K562 (cell line): ENCODE measurements at places on chromosomes 7 and 10. TPM values are rescaled to one million over a fixed set of nuclear protein-coding genes. Genes with fewer than 3 reads are reported as not detected.

GRCh38 chr7:84144935-84145334 is 49.7 kb downstream of the SEMA3A start:
- no peaks in the 10 kb centered on the region for H3K4me1 ChIP-seq
- no peak overlapping the region for H3K27ac ChIP-seq
- no peak overlapping the region for H3K4me3 ChIP-seq
- no peaks in the 10 kb centered on the region for H3K27me3 ChIP-seq

Gene IGFBP1
- total RNA-seq, result 0.13 TPM in 1 of 2 replicates, not detected in the other

DNA sequence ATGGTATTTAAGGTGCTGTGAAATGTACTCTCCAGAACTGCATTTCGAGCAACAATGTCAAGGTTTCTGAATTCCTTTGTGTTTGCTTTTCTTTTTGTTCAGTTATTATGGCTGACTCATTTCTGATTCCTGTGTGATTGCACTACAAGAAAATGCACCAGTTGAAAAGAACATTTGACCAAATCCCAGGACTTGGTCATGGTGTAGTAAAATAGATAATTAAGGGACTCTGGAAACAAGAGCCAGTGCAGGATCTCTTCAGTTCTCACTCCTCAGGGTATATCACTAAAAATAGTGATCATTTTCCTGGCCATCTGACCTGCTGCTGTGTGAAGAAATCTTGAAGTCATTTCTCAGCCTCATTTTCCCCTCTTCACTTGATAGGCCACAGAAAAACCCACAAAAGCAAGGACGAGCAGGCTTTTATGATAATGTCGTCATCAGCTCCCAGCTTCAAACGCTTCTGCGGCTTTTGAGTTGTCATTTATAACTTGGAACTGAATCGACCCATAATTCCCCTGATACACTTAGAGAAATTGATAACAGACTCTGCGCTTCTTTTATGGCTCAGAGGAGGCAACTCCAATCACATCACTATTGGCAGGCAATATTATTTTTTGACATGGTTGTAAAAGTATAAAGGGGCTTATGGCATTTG is 274.7 kb downstream of the HDAC9 start:
- no peak for DNase-seq
- H3K4me3 ChIP-seq, result no peak overlapping the region
- H3K27me3 ChIP-seq, result no peaks in the 10 kb centered on the region
- H3K4me1 ChIP-seq, result no peaks in the 10 kb centered on the region

- no peak for DNase-seq
- no peak overlapping the region for H3K27ac ChIP-seq
- no peaks in the 10 kb centered on the region for H3K27me3 ChIP-seq
- H3K4me1 ChIP-seq, result 0 out of 2 replicates have a peak, but pooled peaks cover 3% of the 10 kb centered on the region
- no peak overlapping the region for H3K4me3 ChIP-seq
These were observed 60.2 kb upstream of the DDC start for GRCh38 chr7:50625360-50625759.

- no peak overlapping the region for H3K4me3 ChIP-seq
- no peak for DNase-seq
- H3K27me3 ChIP-seq, result peaks cover 2% of the 10 kb centered on the region; the same call in 1 of the 3 replicates
- no peak overlapping the region for H3K27ac ChIP-seq
These were observed 132.1 kb downstream of the CCDC3 start for GRCh38 chr10:12869427-12869826.

Gene GOT1
- 77.0 and 78.2 TPM in 2 replicates for total RNA-seq

GRCh38 chr7:125847055-125847454 is 917.4 kb upstream of the POT1 start:
- H3K27ac ChIP-seq, result no peak overlapping the region
- DNase-seq, result no peak
- H3K27me3 ChIP-seq, result no peaks in the 10 kb centered on the region

DNA sequence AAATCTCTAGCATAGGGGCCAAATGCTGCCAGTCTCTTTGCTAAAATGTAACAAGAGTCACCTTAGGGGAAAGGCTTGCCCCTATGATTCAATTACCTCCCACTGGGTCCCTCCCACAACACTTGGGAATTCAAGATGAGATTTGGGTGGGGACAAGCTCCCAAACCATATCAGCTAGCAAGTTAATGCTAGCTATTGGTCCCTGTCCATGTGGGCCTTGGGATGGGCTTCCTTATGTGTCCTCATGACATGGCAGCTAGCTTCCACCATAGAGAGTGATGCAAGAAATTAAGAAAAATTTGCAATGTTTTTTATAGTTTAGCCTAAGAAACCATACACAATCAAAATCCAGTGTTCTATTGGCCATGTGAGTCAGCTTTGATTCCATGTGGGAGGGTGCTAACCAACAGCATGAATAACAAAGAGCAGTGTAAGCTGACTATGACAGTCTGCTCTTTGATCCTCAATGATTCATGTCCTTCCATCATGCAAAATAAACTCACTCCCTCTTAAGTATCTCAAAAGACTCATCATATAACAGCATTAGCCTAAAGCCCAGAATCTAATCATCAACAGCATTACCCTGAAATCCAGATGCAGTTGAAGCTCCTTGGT is 21.7 kb upstream of the ZNF365 start:
- no peak overlapping the region for H3K27ac ChIP-seq
- H3K4me3 ChIP-seq, result no peak overlapping the region
- no peaks in the 10 kb centered on the region for H3K27me3 ChIP-seq
